ENCODE measurements at places on chromosomes 16 and 17. TPM values are rescaled to one million over a fixed set of nuclear protein-coding genes. Genes with fewer than 3 reads are reported as not detected.

- no peak for DNase-seq
These were observed 65.7 kb upstream of the LRRC37A3 start for GRCh38 chr17:64984851-64985521.

DNA sequence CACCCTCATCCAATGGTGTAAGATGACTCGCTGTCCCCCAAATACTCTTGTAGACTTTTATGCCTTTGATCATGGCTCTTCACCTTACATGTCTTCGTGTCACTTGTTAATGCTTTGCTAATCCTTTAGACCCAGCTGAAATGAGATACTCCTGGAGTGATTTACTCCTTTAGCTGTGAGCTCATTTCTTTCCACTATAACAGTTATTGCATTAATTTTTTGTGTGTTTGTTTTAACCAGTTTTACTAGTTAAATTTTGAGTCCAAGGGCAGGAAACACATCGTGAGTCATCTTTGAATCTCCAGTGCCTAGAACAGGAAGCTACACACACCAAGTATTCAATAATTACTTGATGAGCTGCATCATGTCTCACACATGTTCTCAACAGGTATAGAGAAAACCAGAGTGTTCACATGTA is 6.5 kb upstream of the CTCF start:
- DNase-seq: no peak

- DNase-seq: no peak
These were observed 44.2 kb downstream of the USP22 start for GRCh38 chr17:20998571-20999043.

- peak; percentile 91 for DNase-seq
These were observed at the start of the genes PRMT7 and SLC7A6OS for GRCh38 chr16:68310774-68311511. PRMT7 (plus strand) TSS chr16:68311019; CDS start chr16:68315980, 4,961 bp downstream. SLC7A6OS (minus strand) TSS chr16:68310946; CDS start chr16:68310926, 20 bp downstream.

GRCh38 chr17:76088041-76088867 is 9.3 kb downstream of the ZACN start:
- DNase-seq: no peak

GRCh38 chr16:28098171-28098958 is 34.9 kb upstream of the GSG1L start:
- DNase-seq: no peak

DNA sequence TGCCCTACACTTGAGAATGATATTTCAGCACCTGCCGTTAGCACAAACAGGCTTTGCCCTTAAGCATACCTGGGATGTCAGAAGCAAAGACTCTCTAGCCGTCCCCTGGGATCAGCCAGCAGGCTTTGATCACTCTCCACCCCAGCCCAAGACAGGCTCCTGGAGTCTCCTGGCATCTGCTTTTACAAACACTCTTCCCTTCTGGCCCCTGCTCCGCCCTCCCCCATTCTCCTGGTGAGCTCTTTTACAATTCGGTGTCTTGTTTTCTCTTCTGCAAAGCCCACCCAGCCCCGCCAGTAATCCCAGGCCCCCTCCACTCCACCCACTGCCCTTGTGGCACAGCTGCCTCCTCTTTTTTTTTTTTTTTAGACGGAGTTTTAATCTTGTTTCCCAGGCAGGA is 50.4 kb downstream of the KATNIP start:
- no peak for DNase-seq

DNA sequence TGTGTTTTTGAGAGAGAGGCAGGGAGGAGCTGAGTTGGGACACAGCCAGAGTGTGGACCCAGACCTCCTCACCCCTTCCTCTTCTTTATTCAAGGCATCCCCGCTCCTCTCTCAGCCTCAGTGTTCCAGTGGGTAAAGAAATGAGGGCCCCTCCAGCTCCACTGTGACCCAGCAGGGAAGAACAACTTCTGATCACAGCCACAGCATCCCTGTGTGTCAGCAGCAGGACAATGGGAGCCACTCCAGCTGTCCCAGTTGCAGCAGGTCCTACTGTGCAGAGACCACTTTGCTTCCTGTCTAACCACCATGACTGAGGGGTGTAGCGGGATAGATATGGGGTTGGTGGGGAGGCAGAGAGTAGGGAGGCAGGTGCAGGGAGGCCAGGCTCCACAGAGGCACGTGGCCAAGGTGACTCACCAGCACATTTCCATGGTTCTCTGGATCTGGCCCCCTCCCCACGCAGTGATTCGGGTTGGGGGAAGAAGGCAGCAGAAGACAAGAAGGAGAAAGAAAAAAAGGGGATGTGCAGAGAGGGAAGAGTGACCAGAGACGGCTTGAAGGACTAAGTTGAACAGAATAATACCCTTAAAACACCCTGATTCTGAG is 24.5 kb downstream of the PIK3R5 start:
- no peak for DNase-seq

- no peak for DNase-seq
These were observed 10.7 kb downstream of the CPNE7 start for GRCh38 chr16:89586218-89586617.

- no peak for DNase-seq
These were observed 50.0 kb upstream of the CCL1 start for GRCh38 chr17:34412965-34413441.

DNA sequence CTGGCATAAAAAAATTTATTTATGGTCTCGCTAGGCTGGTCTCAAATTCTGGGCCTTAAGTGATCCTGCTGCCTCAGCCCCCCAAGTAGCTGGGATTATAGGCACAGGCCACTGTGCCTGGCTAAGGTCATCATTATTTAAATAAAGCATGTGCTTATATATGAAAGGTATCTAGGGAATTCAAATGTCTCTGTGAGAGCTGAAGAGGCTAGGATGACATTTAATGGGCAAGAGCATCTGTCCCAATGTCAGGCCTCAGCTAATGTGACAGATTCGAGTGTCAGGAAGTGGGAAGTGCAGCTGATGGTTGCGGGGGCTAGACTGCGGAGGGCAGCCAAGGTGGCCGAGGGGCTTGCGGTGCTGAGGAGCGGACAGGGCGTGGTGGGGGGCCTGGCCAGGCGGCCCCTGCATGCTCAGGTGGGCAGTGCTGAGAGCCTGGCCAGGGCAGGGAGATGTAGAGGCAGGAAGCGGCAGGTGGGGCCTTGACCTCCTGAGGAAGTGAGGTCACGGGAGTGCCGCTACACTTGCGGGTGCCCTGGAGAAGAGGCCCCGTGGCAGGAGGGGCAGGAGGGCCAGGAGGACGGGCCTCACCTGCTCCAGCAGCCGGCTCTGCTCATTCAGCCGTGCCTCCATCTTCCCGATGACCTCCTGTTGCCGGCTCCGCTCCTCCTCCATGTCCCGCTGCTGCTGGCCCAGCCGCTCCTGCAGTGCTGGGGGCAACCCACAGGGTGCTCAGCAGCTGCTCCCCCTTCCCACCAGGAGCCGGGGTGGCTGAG is 12.6 kb upstream of the MRPL38 start:
- no peak for DNase-seq

- no peak for DNase-seq
These were observed 221.4 kb downstream of the CDH8 start for GRCh38 chr16:61814726-61815347.

GRCh38 chr16:47987136-47987535 is 168.7 kb downstream of the ABCC12 start:
- no peak for DNase-seq

DNA sequence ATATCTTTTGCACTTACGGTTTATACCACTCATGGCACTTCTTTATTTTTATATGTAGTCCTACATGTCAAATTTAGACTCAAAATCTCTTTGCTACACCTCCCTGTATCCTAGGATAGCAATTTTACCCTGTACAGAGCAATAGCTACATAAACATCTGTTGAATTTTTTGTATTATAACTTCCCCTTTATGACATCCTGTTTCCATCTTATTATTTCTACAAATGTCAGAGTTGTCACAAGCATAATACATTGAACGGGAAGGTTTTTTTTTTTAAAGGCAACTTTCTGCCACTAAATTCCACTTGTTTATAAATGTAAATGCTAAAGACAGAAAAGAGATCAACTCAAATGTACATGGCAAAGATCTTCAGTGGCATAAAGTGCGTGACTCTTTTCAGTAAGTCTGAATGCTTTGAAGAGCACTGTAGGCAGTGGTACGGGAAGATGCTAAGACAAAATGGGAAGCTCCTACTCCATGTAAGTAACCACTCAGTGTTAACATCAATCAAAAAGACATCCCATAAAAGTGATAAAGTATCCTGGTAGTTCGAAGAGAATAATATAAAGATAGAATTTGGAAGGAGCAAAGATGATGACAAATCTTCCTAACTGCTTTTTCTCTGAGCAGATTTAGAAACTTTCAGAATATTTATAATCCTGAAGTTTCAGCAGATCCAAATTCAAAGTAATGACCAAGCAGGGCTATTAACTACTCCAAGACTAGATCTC is 26.8 kb downstream of the GNA13 start:
- DNase-seq: no peak

DNA sequence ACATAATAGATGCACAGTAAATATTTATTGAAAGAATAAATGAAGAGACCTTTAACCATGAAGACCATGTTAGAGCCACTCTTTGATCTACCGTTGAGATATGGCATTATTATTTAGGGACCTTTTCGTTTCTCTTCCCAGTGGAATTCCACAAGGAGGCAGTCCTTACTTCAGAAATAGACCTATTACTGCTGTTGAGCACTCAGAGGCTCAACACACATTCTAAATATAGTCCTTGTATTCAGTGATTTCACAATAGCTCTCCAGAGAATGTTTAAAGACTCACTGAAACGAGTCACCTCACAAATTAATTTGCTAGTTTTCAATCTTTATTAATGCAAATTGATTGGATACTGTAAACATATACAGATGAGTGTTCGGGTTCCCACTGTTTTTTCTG is 603.8 kb downstream of the CDH8 start:
- no peak for DNase-seq

- no peak for DNase-seq
These were observed 76.5 kb upstream of the ATP2A3 start for GRCh38 chr17:4040784-4041183.

DNA sequence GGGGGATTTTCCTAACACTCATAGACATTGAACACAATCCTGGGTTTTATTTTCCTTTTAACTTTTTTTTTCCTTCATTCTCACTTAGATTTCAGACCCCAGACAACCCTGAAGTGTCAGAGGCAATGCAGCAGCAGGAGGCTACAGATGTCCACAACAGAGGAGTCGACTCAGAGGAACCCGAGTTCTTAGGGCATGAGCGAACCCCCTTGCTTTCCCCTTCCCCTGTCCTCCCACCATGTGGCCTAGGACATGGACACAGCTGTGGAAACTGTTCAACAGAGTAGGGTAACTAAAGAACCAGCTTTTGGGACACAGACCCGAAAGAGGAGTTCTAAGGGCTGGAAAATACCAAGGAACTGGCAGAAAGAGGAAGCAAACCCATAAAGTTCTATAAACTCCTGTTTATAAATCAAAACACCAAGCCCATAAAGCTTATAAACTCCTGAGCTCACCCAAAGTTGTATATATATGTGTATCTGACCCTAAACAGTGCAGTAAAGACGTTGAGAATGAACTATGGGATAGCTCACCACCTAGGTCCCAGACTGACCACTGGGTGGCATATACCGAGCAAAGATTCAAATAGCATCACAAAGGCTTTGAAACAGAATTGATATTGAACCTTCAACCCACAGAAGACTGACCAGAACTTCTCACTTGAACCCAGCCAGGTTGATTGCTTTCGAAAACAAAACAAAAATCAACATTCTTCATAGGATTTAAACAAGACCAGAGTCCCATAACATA is 33.9 kb downstream of the CMTM4 start:
- DNase-seq: no peak

DNA sequence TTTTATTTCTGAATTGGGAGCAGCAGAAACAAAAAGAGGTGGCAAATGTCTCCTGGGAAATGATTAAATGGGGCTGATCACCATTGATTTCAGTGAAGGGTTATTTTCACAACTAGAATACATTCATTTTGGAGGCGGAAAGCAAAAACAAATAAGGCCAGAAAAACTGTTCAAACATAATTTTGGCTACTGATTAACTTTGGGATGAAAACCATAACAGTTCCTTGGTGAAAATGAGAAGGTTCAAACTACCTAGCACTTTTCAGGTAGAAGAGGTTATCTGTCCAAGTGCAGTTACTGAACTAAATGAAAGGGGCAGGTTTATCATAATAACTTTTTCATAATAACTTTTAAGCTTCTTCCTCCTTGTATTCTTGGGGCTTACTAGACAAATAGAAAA is 718.5 kb downstream of the CDH11 start:
- no peak for DNase-seq

DNA sequence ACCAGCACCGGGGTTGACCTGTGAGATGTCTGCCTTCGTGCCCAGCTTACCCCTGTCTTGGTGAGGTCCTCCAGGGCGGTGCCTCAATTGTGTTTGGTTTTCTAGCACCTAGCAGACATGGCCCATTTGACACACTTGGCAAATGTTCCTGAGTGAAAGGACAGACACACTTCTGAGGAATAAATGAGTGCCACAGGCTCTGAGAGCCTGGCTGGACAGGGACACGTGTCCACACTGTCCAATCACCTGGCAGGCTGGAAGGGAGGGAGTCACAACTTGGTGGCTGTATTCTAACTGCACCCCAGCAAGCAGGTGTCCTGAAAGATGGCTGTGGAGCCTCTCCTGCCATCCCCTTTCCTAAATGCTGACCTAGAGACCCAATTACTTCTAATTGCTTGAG is 7.4 kb downstream of the MAP3K14 start:
- no peak for DNase-seq

GRCh38 chr16:89700100-89700648 is 1.3 kb downstream of the SPATA2L start:
- DNase-seq: peak; percentile 98

GRCh38 chr17:21072745-21073197 is 30.0 kb upstream of the USP22 start:
- no peak for DNase-seq

DNA sequence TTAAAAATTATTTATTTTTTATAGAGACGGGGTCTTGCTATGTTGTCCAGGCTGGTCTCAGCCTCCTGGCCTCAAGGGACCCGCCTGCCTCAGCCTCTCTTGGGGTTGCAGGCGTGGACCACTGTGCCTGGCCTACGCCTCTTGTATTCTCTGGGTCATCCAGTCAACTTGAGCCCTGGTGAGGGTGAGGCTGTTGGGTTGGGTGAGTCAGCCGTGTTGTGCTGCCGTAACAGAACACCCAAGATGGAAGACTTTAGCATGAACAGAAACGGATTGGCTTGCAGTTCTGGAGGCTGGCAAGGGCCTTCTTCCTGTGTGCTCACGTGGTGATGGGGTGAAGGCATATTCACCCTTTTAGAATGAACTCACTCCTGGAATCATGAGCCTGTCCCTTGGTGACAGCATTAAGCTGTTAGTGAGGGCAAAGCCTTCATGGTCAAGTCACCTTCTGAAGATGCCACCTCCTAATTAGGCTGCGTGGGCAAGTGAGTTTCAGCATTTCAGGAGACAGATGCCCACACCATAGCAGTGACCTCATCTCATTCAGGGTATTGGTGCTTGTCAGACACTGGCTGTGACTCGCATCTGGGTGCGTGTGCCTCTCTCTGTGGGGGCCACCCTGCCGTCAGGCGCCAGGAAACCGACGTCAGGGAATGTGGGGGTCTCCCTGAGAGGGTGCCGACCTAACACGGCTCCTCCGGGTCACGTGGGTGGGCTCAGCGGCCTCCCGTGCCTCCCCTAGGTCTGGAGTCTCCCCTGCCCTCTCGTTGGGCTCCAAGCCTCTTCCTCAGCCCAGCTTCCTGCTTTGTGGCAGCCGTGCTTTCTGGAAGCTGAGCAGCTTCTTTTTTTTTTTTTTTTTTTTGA is 49.8 kb downstream of the WDR45B start:
- no peak for DNase-seq

Gene MT1G
- not detected for total RNA-seq

Gene CIITA
- 9.4 TPM for total RNA-seq

Gene ZNF624
- 1.2 TPM for total RNA-seq

Gene ACSM5
- total RNA-seq: 1.6 TPM

Gene HOXB2
- 1.9 TPM for total RNA-seq

Gene NPIPA7
- total RNA-seq: 3.2 TPM

Gene ATP2C2
- not detected for total RNA-seq

Gene CDH13
- total RNA-seq: 161 TPM

All from left ventricle myocardium inferior (tissue), 1 donor.